ENCODE measurements at places on chromosomes 4 and X.

DNA sequence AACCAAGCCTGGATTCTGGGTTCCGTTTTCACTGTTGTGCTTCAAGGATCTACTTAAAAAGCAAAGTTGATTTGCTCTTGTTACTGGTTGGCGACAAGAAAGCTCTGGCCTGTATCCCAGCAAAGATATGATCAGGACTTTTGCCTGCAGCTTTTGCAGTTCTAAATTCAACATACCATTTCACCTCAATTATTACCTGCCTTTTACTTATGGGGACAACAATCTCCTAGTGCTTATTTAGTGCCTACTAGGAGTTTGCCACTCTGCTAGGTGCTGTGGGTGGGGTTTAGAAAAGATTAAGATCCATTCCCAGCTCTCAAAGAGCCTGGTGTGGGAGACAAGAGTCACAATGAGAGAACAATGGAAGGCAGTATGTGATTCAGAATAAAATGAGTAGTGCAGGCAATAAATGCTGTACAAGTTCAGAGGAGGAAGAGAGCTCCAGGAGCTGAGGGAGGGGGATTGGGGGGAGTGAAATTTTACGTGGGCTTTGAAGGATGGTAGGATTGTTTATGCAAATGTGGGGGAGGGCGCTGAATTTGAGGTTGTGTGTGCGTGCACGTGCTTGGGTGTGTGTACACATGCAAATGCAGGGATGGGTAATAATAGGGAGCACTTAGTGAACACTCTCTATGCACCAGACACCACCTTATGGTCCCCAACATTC is 5.0 kb upstream of the TMEM164 start:
- DNase-seq: no peak

GRCh38 chr4:73439991-73440390 is 4.0 kb downstream of the AFP start:
- no peak for DNase-seq

GRCh38 chr4:161252520-161253141 is 911.2 kb downstream of the FSTL5 start:
- no peak for DNase-seq

DNA sequence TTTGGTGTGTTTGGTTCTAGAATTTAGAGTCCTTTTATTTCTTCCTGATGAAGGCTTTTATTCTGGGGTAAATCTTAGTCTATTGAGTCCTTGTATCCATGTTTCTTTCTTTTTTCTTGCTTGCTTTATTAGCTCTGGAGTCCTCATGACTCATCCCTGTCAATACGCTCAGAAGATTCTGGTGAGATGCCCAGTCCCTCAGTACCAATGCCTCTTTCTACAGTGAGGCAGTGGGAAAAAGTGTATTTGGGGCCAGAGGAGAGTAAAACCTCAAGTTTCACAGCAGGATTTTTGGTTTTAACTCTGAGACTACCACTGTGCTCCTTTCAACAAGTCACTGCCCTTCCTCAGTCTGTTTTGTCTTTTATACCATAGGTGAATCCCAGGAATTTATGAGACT is 368.0 kb downstream of the GBA3 start:
- DNase-seq: no peak

DNA sequence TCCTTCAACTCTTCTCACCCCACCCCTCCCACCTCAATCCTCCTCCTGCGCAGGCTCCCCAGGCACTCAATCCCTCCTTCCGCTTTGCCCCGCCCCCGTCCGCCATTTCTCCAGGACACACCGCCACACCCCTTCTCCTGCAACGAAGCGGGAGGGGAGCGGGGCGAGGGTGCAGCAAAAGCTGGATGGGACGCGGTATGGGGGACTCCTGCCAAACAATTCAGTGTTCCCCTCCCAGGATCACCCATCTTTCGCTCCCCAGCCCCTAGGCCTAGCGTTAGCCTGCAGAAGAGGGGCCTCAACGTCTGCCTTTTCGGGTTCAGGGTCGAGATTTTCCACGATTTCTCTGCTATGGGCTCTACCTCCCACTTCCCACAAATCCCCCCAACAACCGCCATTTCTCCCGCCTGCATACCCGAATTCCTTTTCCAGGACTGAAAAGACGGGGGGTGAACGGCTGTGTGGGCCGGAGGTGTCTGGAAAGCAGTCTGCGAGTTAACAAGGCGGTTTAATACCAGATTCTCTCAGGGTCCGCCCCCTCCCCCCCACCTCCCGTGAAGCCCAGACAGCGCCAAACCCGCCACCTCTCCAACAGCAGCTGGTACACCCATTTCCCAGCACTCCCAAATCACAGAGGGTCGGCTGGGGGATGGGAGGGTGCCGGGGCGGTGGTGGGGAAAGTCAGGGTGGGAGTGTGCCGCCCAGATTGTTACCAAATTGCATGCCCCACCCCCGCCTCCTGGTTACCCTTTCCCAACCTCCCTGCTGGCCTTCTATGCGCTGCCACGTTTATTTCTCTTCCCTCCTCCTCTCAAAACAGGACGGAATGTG is 774 bp downstream of the ARMCX2 start:
- peak; percentile 42 for DNase-seq

DNA sequence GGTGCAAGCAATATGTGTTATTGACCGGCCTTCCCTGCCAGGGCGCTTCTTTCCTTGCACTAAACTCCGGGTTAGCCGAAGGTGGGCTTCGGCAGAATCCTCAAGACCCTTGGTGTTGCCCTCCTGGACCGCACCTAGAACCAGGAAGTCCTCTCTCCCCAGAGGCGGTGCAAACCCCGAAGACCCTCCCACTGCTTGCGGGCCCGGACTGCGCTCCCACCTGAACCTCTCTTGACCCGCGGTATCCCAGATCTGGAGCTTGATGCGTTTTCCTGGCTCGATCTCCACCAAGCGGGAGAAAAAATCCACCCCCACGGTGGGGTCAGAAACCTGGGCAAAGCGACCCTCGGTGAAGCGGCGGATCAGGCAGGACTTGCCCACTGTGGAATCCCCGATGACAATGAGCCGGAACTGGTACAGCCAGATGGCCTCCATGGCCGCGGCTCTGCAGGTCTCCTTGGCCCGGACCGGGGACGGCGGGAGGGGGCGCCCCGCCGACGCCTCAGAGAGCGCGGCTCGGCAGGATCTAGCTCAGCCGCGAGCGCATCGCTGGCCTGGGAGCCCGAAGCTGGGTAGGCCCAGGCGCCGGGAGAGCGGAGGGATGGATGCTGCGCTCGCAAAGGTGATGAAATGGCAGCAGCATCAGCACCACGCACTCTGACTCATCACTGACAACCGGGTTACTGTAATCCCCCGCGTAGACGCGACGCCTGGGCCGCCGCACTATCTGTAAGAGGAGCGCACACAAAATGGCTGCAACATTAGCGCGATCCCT is at the start of gene RAB39B:
Gene RAB39B (minus strand): TSS at position 638 of the 775 bp plus-strand sequence. CDS start 203 bp downstream, at position 435.
- peak; percentile 48 for DNase-seq

GRCh38 chr4:122854447-122855352 is 28.1 kb downstream of the FGF2 start:
- DNase-seq: no peak

DNA sequence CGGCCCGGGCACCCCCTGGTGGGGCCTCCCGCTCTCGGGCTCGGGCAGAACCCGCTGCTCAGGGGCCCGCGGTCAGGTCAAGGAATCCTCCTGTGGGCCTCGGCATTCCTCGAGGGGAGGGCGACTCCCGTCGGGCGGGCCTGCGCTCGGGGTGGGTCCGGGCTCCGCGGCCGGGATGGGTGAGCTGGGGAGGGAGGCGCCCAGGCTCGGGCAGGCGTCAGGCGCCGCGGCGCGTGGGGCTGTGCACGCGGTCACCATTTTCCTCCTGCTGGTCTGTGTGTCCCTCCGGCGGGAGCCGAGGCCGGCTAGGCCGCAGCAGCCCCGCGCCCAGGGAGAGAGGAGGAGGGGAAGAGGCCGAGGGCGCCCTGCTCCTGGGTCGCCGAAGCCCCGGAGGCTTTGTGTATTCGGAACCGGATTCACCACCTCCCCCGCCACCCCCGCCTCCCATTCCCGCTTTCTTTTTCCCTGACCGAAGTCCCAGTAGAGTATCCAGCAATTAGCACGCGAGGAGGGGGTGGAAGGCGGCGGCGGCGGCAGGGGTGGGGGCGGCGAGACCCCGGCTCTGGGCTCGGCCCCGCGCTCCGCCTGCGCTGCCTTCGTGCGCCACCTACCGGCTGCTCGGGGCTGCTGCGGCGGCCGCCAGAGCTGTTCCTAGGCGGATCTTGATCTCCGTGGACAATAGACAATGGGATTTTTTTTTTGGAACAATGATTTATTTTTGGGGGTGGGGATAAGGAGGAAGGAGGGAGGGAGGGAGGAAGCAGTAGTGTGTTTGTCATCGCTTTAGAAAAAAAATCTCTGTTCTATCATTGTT is 99.0 kb upstream of the MAML3 start:
- peak; percentile 45 for DNase-seq

GRCh38 chr4:181671672-181672071 is 571.5 kb upstream of the TENM3 start:
- no peak for DNase-seq

DNA sequence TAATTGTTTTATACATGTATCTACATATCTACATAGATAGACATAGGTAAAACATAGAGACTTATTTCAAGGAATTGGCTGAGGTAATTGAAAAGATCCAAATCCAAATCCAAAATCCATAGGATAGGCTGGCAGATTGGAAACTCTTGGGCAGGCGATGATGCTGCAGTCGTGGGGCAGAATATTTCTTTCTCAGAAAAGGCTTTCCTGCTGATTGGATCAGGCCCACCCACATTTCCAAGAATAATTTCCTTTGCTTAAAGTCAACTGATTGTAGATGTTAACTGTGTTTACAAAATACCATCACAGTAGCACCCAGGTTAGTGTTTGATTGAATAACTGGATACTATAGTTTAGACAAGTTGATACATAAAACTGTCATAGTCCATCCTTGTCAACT is 27.2 kb downstream of the STIM2 start:
- no peak for DNase-seq

- DNase-seq: no peak
Measured at GRCh38 chr4:54099287-54099747, 646 bp upstream of the GSX2 start.

- DNase-seq: no peak
Measured at GRCh38 chr4:101115887-101116286, 231.4 kb downstream of the PPP3CA start.

DNA sequence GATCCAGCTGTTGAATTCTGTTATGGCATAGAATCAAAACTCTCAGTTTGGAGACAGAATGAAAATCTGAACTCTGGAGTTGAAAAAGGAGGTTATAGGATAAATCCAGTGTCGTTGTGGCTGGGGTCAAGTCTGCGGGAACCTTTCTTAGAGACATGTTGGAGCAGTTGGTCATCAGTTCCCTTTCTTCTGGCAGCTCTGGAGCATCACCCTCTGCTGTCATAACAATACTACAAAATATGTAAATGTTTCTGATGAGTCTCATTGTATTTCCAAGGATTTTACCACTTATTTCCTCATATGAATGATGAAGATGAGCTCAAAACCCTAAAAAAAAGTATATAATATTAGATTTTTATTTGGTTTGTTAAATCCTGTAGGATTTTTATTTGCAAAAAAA is 7.5 kb downstream of the TLR10 start:
- no peak for DNase-seq

DNA sequence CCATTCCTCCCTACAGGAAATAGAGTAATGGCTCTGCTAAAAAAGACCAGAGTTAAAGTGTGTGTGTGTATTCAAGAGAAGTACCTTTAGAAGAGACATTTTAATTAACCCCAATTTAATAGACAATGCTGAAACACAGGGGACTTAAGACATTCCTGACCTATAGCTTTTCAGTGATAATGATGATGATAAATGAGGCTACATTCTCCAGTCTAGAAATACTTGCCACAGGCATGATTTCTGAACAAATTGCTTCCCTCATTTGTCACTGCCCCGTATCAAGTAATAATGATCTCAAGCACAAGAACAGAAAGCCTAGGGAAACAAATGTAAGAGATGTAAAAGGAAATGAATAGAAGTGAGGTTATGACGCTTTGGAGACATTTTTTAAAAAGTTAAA is 117.1 kb downstream of the UNC5C start:
- no peak for DNase-seq

- DNase-seq: no peak
Measured at GRCh38 chr4:48141048-48141447, 7.0 kb upstream of the TXK start.

GRCh38 chrX:10387011-10387410 is 230.2 kb downstream of the CLCN4 start:
- DNase-seq: no peak

GRCh38 chr4:100113096-100113495 is 77.2 kb downstream of the DDIT4L start:
- no peak for DNase-seq
